Right forelimb (tissue), 1 donor: ENCODE measurements at places on chromosomes 6 and 20.

DNA sequence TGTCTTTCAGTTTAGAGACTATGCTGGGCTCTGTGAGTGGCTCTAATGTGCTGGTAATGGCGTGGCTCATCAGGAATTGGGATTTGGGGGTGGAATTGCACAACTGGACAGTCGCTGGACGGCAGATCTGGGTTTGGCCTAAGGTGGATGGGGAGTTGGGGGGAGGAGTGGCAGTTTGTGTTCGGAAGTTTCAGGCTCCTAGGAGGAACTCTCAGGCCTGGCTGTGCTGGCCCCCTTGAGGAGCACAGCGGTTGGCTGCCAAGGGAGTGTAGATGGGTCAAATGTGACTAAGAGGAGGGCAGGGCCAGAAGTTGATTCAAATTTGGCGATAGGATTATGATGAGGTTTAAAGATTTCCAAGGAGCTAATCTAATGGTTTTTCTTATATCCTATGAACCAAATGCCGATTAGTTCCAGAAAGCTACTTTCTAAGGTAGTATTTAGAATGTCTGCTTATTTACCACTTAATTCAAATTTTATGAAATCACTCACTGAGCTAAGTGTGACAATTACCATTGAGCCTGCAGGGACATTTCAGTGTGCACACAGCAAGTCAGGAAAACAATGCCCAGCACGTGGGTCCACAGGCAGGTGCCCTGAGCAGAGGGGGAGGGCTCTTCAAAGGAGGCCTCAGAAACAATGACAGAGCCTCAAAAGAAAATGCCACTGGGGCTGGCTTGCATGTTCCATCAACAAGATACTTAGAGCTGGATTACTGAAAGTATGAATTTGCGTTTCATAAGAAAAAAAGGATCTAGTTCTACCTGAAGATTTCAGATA lies 111.0 kb downstream of the GJA10 start:
- DNase-seq, result no peak

DNA sequence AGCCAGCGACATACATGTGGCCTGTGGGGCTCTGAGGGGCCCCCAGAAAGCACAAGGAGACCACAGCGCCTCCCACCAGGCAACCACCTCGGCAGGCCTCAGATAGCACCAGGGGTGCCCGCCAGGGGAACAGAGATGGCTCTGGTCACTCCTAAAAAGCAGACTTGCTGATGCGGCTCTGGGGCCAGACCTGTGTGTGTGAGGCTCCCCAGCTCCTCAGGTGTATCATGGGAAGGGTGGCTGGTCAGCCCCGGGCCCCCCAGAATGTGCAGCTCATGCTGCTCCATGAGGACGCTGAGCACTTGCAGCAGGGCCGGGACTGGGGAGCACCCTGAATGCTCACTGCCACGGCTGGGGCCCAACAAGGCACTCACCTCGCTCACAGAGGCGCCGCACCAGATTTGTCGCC lies 60.2 kb downstream of the PYGB start:
- no peak for DNase-seq

DNA sequence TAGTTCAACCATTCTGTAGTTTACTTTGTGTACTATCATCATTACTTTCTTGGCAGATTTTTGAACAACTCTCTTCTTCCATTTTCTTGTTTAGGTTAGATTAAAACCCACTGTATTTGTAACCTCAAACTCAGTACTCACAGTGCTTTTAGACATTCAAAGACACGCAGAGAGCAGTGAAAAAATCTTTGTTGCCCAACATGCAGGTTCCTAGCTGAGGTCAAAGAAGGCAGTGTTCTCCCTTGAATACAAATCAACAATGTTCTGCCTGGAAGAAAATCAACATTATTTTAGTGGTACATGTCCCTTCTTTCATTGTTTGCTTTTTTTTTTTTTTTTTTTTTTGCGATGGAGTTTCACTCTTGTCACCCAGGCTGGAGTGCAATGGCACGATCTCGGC lies 11.2 kb downstream of the CYB5R4 start:
- DNase-seq, result no peak

DNA sequence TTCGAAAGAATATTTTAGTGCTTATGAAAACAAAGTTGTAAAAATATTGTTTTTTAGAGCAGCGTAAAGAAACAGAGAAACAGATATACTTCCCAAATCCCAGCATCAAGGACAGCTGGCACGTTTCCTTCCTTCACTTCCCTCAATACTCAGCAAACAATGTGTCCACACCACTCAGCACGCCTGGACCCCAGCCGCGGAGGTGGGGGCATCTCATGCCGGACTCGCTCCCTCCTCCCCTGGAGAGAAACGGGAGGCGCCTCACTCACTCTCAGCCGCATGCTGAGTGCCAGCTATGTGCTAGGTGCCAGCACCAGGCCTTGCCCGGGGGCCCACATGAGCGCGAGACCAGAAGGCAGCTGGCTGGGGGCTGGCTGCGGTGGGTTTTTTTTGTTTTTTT lies 34.7 kb downstream of the SLC2A4RG start:
- no peak for DNase-seq

DNA sequence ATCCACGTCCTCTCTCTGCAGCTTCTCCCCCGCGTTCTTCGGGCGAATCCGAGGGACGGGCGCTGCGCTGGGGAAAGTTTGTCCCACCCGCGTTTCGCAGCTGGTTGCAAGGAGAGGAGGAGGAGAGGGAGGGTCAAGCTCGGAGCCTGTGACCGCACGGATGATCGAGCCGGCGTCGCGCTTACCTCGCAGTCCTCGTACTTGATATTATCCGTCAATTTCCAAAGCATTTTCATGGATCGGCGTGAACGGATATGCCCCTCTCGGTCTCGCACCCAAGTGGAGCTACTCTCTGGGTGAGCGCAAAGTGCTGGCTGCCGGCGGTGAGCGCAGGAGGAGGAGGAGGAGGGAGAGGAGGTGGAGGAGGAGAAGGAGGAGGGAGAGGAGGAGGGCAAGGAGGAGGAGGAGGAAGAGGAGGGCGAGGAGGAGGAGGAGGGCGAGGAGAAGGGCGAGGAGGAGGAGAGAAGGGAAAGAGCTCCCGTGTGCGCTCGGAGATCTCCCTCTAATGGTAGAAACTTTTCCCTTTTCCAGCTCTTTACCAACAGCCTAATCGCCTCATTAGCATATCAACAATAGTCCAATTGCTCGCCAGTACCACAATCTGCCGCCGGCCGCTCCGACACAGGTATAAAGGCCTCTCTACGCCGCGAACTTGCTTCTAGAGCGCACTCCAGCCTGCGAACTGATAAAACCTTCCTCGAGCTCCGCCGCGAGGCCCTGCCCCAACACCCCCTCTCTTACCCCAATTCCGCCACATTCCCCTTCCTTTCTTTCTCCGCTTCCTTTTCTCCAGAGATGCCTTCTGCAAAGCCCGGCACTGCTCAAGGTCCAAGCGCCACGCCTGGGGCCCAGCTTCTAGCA lies at the start of gene TFAP2A:
TFAP2A (minus strand) TSS at position 319 of the 861 bp plus-strand sequence; CDS start at position 236, 83 bp downstream.
- no peak for DNase-seq

- DNase-seq, result no peak
Measured at GRCh38 chr6:15937602-15938001, 191.3 kb upstream of the MYLIP start.
